ENCODE measurements at places on chromosomes 2 and 18.

DNA sequence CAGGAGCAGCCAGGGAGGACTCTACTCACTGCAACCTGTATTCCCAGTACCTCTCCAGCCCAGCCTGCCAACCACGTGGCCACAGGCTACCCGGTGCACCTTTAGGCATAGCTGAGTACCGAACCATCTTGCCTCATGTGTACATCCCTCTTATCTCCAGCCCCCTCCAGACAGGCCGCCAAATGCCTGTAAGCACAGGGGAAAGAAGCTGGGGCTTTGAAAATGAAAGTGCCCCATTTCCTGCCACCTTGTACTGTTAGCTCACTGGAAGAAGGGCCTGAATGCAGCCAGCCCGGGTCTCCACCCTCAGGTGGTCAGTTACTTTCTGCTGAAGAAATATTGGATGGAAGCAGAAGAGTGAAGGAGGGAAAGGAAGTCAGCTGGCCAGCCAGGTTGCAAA, 27.2 kb upstream of the RFX8 start:
- no peak for DNase-seq

GRCh38 chr18:10062302-10063300, 148.8 kb downstream of the VAPA start:
- no peak for DNase-seq

- DNase-seq, result no peak
Observed at GRCh38 chr18:59270689-59271257, 2.5 kb downstream of the RAX start.

- DNase-seq, result no peak
Observed at GRCh38 chr18:48909721-48910120, 41.0 kb downstream of the SMAD7 start.

DNA sequence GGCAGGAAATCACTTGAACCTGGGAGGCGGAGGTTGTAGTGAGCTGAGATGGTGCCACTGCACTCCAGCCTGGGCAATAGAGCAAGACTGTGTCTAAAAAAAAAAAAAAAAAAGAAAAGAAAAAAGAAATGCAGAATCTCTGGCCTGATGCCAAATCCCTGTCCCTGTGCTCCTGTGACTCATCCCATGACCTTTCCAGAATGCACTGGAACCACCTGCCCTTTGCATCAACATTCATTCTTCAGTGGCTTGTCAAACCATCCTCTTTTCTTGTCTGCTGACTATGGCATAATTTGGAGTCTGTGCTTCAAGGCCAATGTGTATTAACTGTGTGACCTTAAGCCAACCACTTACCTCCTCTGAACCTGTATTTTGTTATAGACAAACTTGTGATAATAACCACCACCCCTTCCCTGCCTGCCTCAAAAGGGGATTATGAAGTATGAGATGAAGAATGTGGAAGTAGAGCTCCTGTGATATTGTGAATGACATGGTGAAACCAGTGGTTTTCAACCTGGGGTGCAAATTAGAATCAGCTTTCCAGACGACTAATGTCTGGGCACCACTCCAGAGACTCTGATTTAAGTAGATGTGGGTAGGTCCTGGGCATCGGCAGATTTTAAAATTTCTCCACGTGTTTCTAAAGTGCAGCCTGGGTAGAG, 189.3 kb downstream of the CLIP4 start:
- DNase-seq, result no peak

DNA sequence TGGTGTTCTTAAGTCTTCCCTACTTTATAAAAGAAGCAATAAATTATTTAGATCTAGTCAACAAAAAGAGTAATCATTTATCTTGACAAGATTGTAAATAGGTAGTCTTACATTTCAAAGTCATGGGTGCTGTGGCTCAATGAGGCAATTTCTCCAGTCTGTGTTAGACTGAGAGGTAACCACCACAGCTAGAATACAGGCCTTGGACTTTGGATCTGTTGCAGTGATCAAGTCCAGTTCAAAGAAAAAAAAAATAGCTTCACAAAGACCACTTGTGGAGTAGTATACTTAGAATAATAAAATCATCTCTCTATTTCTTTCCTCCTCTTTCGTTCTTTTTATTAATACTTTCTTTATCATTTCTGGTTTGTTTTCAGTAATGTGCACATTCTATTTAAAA, 93.1 kb upstream of the FSIP2 start:
- no peak for DNase-seq

DNA sequence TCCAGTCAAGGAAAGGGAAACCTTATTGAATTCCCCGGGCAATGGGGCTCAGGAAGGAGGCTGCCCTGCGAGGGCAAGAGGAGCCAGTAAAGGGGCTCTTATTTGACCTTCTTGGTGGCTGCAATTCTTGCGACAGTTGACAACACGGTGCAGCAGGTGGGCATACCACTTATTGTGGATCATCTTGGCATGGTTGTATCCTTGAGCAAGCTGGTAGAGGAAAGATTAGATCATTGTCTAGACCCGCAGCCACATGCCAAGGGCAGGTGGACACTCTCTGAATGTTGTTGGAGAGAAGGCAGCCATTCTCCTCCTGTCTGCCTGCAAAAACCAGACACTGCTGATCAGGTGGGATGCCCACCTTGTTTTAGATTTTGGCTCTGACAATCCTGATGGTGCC, 170.2 kb upstream of the CHST9 start:
- no peak for DNase-seq

DNA sequence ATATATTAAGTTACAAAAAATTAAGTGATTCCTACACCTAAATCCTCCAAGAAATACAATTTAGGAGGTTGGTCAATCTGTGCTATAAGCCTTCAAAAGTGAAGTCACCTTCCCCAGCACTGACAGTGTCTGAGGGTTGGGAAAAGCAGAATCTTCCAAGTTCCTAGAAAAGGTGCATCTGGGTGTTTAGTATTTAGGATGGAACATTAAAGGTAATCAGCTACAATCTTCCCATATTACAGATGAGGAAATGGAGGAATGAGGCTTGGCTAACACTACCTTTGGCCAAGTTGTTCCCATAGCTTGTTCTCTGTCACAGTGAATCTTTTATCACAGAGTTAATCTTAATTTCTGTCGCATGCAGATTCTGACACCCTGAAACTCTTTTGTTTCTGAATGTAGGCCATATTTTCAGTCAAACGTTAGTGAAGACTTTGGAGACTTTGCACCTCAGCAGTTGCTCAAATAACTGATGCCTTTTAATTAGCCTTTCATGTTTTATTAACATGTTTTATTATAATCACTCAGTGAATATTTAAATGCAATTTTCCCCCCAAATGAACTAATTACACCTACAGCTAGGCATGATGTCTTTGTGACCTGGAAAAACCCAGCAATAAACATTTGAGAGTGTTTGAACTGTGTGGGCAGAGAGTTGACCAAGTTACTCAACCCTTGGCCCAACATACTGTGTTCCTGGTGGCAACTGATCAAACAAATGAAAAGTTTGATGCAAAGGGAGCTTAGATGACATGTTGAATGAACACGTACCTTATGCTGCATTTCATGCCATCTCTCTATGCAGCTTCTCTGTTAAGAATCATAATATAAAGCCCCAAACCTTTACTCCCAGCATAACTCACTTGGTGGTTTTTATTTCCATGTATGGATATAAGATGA, 17.6 kb downstream of the FN1 start:
- DNase-seq, result no peak

- DNase-seq, result no peak
Observed at GRCh38 chr2:121993682-121994081, 238.2 kb downstream of the TSN start.

- DNase-seq, result no peak
Observed at GRCh38 chr2:217585362-217585761, 417.4 kb downstream of the TNS1 start.

DNA sequence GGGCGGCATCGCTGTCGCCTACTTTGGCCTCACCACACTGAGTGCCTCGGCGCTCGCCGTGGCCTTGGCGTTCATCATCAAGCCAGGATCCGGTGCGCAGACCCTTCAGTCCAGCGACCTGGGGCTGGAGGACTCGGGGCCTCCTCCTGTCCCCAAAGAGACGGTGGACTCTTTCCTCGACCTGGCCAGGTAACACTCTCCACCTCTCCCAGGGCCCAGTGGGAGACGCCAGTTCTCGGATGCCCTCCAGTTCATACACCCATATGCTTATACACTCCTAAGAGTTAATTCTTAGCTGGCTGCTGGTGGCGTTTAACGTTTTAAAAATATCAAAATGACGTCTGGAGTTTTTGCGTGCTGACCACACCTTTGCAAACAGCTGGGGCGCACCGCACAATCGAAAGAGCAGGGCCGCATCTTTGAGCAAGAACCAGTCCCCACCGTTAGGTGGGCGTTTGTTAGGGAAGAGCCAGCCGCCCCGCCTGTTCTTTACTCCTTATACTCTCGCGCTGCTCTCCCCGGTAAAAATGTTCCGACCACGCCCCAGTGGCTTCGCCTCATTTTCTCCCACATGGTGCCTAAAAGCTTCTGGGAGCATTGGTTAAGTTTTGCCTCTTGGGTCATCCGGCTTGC, 899 bp downstream of the SLC1A4 start:
- DNase-seq, result no peak

GRCh38 chr2:68420254-68420910, 46.7 kb downstream of the FBXO48 start:
- no peak for DNase-seq

- DNase-seq, result no peak
Observed at GRCh38 chr2:63734510-63734909, 107.2 kb upstream of the UGP2 start.

- no peak for DNase-seq
Observed at GRCh38 chr2:64086347-64087082, 57.7 kb downstream of the PELI1 start.

- no peak for DNase-seq
Observed at GRCh38 chr2:123915380-123915779, 109.7 kb upstream of the CNTNAP5 start.

GRCh38 chr2:162967147-162967546, 128.6 kb upstream of the KCNH7 start:
- no peak for DNase-seq

DNA sequence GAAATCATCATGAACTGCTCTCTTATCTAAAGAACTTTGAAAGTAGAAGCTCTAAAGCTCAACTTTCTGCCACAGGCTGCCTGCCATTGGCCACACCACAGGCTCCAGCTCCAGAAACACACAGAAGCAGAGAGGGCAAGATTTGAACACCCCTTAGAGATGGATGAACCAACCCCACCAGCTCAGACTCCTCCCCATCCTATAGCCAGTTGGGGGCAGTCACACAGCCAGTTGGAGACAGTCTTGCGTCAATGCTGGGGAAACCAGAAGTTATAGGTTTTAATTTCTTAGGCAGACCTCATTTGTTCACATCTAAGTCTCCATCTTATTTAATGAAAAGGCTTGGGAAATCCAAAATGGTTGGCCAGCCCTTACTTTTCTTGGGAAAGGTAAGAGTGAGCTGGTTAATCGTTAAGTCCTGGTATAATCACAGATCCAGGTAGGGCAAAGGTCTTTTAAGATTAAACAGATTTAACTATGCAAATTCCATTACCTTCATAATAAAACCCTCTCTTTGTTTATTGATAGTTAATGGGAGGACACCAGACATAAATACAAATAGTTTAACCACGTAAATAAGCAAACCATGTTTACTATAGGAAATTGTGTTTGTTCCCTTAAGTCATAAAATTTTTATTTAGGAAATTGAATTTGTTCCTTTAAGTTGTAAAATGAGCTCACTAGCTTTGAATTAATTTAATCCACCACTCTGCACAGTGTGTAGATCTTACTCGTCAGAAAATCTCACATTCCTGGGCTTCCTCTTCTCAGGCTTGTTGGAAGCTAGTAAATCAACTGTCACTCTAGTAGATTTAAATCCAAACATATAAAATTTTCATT, 28.0 kb downstream of the MRO start:
- DNase-seq, result no peak

GRCh38 chr2:47026748-47027534, 111.3 kb upstream of the MCFD2 start:
- no peak for DNase-seq

DNA sequence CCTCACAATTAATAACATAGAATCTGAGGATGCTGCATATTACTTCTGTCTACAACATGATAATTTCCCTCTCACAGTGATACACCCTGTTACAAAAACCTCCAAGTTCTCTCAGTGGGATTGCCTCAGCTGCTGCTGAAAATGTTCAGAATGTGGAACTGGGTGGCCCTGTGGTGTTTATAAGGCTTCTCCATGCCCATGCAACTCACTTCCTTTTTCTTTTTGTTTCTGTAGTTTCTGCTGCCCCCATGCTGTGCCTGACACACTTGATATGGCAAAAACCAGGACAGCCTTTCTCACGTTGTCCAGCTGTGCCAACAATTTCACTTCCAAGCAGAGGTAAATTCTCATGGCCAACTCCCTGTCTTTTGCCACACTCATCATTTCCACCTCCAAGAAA, 206.2 kb downstream of the RPIA start:
- no peak for DNase-seq

GRCh38 chr18:63126134-63127069, 193.2 kb downstream of the BCL2 start:
- DNase-seq, result no peak

GRCh38 chr2:54676656-54677055, 46.8 kb upstream of the EML6 start:
- no peak for DNase-seq

DNA sequence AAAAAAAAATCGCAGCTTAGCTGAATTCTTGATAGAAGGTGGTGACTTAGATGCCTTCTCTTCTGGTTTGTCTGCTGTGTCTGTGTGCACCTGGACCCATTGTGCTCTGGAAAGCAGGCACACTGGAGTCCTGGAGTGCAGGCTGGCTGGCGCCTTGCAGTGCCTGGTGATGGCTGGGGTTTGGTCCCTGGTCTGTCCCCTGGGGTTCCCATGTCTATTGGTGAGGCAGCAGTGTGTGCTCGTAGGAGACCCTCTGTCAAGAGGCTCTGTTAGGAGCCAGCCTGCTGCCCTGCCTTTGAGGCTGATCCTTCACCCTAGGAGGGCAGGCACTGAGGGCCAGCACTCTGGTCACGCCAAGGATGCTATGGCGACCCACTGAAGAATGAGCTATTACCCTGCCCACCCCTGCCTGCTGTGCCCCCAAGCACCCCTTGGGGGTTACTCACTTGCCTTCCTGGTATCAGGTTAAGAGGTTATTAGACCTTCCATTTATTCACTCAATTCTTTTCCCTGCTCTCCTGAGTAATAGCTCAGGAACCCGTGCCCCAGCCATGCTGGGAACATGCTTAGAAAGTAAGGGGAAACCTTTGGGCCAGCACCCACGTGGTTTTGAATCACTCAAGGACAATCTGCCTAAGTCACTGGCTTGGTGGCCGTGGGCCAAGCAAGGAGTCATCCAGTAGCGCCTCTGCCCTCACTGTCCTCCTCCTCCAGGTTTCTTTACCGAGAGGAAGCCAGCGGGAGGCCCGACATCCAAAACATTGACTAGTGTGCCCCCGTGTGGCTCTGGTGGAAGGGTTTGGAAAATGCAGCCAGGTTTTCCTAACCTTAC, 284.5 kb downstream of the PRKCE start:
- DNase-seq, result no peak
